ENCODE measurements at places on chromosomes 2 and 18. TPM values are rescaled to one million over a fixed set of nuclear protein-coding genes. Genes with fewer than 3 reads are reported as not detected.

TMEM200C gene
- 0.14 TPM for total RNA-seq

STARD6 gene
- 0.14 TPM for total RNA-seq

TMEM182 gene
- total RNA-seq: 2.9 TPM

BOLL gene
- not detected for total RNA-seq

SERPINB13 gene
- 5.9 TPM for total RNA-seq

NEU2 gene
- not detected for total RNA-seq

KCTD1 gene
- total RNA-seq: 46.6 TPM

DNA sequence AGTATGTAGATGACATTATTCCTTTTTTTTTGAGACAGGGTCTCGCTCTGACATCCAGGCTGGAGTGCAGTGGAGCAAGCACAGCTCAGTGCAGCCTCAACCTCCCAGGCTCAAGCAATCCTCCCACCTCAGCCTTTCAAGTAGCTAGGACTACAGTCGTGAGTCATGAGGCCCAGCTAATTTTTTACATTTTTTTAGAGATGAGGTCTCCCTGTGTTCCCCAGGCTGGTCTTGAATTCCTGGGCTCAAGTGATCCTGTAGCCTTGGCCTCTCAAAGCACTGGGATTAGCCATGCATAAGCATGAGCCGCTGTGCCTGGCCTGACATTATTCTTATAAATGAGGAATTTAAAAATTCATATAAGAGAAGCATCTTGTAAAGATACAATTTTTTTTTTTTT lies 86.9 kb downstream of the FAM117B start:
- DNase-seq: no peak

DNA sequence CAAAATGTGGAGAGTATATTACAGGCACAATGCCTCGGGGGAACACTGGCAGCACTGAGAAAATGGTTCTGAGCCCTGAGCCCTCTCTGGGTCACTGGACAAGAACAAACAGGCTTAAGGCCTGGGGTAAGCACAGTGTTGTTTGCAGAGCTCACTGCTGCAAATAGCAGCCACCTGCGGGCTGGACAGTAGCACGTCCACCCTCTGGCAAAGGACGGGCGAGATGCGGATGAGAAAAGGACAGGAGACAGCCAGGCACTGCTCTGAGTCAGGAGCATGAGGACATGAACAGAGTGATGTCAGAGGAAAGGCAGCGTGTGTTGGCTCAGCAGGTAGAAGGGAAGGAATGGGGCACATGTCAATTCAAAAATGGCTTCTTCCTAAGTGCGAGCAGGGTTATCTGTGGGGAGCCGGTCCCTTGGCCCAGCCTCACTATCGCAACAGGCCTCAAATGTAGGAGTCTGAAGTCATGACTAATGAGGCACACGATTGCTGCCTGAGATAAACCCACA lies 25.9 kb upstream of the NEB start:
- no peak for DNase-seq

GRCh38 chr2:233990261-233990798 lies 60.2 kb upstream of the SPP2 start:
- no peak for DNase-seq

GRCh38 chr2:174281736-174282135 lies 33.4 kb upstream of the OLA1 start:
- no peak for DNase-seq

DNA sequence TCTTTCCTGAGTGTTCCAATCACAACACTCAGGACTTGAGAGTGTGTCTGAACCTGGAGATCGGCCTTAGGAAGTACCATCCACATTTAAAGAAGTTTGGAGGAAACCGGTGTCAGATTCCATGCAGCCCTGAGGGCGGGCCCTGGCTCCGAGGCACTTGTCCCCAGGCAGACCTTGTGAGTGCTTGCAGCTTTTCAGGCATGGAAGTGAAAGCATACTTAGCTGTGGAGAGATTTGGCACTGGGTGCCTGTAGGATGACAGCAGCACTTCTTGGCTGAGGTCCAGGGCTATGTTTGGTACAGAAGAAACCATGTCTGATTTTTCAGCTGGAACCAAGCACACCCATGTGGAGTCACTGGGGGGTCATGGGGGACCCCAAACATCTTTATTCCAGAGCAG lies 230.8 kb downstream of the SEPTIN10 start:
- DNase-seq: no peak

DNA sequence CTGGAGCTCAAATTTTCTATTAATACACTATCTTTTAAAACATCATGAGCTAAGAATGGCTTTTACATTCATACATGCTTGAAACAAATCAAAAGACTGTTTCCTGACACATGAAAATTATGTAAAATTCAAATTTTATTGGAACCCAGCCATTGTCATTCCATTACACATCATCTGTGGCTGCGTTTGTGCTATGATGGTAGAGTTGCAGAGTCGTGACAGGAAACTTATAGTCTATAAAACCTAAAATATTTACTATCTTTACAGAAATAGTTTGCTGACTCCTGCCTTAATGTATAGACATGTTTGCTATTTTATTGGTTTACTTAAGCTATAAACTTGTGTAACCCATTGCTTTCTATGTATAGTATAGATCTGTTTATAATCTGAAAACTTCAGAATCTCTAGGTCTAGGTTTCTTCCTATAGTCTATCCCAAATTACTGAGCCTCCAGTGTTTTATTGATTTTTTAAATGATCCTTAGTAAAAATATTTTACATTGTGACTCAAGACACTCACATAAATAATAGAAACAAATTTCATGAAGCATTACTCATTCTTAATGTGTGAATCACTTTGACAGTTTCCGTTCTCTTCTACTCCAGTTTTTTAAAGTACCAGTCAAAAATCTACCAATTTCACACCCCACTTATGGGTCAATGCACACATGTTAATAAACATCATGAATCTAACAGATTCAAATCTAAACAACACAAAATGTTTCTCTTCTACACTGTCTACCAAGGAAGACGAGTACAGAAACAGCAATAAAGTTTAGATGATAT lies 26.4 kb upstream of the MRPL19 start:
- DNase-seq: peak; percentile 59

- no peak for DNase-seq
Measured at GRCh38 chr2:159073256-159073655, 104.8 kb downstream of the TANC1 start.

DNA sequence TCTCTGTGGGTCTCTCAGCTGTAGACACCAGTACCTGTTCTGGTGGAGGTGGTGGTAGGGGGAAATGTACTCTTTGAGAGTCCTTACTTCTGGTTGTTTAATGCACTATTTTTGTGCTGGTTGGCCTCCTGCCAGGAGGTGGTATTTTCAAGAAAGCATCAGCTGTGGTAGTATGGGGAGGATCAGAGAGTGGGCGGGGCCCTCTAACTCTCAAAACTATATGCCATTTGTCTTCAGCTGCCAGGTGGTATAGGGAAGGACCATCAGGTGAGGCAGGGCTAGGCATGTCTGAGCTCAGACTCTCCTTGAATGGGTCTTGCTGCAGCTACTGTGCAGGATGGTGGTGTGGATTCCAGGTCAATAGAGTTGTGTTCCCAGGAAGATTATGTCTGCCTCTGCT lies 1100.8 kb downstream of the CNTNAP5 start:
- DNase-seq: no peak

DNA sequence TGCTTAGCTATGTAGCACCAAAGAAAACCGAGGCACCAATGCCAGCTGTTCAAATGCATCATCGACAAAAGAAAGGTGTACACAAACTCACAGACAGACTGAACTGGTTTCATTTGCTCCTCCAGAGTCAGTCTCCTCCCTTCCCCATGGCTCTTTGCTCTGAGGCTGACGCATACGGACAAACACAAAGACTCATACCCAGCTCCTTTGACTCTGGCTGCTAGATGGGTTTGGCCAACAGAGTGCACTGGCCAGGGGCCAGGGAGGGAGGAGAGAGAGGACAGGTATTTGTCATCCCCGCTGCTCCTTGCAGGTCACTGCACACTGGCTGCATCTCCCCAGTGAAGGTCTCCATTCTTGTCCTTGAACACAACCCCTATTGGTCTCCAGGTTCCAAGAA lies 40.7 kb downstream of the DNER start:
- peak; percentile 58 for DNase-seq

GRCh38 chr2:143146815-143147530 lies 17.8 kb downstream of the ARHGAP15 start:
- DNase-seq: no peak

- no peak for DNase-seq
Measured at GRCh38 chr18:24534271-24534670, 73.8 kb downstream of the HRH4 start.

- DNase-seq: peak; percentile 52
Measured at GRCh38 chr2:69196327-69197117, 183.5 kb downstream of the ANTXR1 start.

- no peak for DNase-seq
Measured at GRCh38 chr2:74835831-74836674, 2.1 kb downstream of the HK2 start.

- DNase-seq: no peak
Measured at GRCh38 chr2:229920011-229920641, 1.7 kb downstream of the TRIP12 start.

- no peak for DNase-seq
Measured at GRCh38 chr2:69717861-69718273, 24.1 kb upstream of the ANXA4 start.

- no peak for DNase-seq
Measured at GRCh38 chr18:31857526-31858106, 85.3 kb downstream of the TRAPPC8 start.

GRCh38 chr2:4174796-4175195 lies 471.4 kb downstream of the DCDC2C start:
- DNase-seq: no peak

DNA sequence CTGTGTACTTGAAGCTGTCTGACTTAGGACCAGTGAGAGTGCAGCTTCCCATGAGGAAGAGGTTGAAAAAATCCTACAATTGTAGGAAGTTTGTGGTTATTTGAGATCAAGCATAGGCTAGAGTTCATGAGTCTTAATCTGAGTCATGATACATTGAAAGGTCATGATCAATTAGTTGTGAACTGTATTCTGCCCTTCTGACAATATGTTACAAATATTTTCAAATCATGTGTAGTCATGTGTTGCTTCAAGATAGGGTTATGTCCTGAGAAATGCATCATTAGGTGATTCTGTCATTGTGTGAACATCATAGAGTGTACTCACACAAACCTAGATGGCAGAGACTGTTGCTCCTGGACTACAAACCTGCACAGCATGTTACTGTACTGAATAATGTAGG lies 68.4 kb upstream of the MFF start:
- peak; percentile 66 for DNase-seq

GRCh38 chr2:74048843-74049519 lies 64.3 kb downstream of the TET3 start:
- DNase-seq: no peak

- no peak for DNase-seq
Measured at GRCh38 chr18:22493940-22494339, 76.2 kb upstream of the CTAGE1 start.

DNA sequence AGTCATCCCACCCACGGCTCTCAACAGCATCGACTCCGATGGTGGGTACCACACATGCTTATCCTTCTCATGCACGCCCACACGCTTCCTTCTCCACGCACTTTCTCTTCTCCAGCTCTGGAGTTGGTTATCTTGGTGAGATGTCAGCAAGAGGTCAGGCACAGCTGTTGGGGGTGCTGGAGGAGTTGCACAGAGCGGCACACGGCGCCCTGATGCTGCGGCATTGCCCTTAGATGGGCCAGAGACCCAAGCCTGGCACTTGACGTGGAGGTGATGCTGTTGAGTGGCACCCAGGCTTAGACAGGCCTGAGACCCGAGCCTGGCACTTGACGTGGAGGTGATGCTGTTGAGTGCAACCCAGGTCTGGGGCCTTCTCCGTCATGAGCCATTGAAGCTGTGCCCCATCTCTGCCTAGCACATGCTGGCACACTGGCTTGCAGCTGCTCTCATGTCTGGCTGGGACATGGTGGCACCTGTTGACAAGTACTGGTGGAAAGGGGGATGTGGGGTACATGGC lies 83.2 kb downstream of the DGKD start:
- no peak for DNase-seq

- no peak for DNase-seq
Measured at GRCh38 chr2:98615481-98615880, 7.1 kb downstream of the UNC50 start.

DNA sequence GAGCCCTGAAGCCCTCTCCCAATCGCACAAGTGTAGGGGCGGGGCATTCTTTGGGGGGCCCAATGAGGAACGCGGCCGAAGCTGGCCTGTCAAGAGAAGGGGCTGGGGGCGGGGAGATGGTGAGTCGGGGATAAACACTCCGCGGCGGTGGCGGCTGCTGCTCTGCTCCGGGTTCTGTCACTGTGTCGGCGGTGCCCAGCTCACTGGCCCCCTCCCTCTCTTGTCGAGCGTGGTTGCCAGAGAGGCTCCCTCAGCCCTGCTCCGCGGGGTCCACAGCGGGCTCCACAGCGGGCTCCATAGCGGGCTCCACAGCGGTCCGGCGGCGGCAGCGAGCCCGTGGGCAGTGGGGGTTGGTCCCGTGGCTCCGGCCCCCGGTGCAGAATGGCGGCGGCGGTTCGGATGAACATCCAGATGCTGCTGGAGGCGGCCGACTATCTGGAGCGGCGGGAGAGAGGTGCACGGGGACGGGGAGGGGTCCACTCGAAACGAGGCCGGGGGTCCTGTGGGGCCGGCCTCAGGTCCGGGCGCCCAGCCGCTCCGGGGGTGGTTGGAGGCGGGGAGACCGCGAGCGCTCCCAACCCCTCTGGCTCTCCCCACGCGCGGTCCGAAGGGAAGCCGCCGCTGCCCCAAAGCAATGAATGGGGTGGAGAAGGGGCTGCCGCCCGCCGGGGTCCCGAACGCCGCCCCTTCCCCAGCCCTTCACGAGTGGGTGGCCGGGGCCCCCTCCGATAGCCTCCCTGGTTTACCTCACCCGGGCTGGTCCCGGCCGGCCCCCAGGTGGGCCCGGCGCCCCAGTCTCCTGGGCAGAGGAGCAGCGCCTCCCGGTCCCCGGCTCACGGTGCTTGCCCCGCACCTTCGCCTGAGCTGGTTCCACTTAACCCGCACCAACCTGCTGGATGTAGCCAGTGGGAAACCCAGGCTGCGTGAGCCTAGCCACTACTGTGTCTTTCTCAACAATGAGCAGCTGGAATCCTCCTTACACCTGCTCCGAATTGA lies at the start of gene MXD1:
Gene MXD1, plus strand, starts transcription at position 160 of the 996 bp plus-strand sequence. Its CDS starts 222 bp downstream, at position 382.
- DNase-seq: no peak

GRCh38 chr2:234420408-234420807 lies 76.5 kb downstream of the ARL4C start:
- no peak for DNase-seq

- DNase-seq: no peak
Measured at GRCh38 chr2:126714191-126714965, 58.4 kb downstream of the GYPC start.

DNA sequence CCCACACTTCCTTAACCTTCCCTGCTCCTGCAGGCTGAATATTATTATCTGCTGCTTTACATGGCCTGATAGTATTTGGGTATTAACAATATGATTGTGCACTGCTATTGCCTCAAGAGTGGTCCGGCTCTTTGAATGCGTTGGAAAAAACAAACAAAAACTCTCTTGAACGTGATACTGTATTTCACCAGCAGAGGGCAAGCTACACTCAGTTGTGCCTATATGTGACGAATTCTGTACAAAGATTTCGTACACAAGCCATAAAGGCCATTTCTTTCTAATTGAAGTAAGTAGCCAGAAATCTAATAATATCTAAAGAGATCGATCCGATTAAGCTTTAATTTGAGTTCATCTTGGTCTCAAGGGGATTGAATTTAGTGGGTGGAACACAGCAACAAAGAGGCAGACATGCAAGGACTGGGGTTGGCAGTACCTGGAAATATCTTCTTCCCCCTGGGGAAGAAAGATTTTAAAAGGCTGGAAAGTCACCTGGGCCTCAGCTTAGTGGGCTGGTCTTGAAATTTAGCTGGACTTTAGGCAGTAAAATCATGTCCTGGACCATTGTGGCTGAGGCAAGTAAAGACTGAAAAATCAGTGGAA lies 49.3 kb upstream of the RAB6D start:
- DNase-seq: peak; percentile 24

- DNase-seq: no peak
Measured at GRCh38 chr2:140067661-140068060, 1287.5 kb upstream of the NXPH2 start.

- no peak for DNase-seq
Measured at GRCh38 chr2:105708697-105709096, 36.0 kb upstream of the NCK2 start.
